ENCODE measurements at places on chromosomes 5 and 9.

DNA sequence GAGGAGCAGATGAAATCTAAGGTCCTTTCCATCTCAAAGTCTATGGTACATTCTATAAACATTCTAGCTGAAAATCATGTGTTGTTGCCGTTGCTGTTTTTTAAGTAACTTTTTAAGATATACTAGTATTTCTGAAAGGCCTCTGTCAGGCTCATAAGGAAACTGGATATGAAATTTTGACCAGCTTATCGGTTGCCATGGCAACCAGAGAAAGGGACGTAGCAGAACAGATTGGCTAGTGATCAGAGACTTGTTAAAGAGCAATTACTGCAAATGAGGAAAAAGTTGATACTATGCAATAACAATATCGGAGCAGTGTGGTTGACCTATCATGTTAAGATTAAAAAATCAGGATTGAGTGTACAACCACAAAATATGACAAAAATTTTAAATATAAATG, 57.0 kb upstream of the RNF180 start:
- DNase-seq: no peak

GRCh38 chr5:180284149-180284548, 7.7 kb downstream of the MAPK9 start:
- no peak for DNase-seq

- no peak for DNase-seq
Measured at GRCh38 chr5:3126639-3127038, 375.2 kb upstream of the IRX2 start.

DNA sequence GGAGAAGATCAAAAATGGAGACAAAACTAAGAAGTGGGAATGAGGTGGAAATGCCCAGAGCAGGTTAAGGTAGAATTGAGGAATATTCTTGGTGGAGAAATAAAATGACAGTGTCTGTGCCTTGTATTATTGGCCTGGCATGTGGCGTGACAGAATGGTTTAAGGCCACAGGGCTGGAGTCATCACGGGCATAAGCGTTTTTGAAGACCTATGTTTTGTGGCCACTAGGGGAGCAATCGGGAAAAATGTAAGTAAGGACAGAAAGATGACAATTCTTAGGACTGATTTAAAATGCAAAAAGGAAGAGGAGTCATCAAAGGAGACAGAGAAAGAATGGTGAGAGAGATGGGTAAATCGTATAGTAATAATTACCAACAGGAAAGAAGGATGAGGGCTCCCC, 72.2 kb upstream of the EPB41L4A start:
- no peak for DNase-seq

- DNase-seq: peak; percentile 26
Measured at GRCh38 chr5:149549461-149550267, 1.6 kb downstream of the CSNK1A1 start.

GRCh38 chr9:4325113-4325512, 25.2 kb upstream of the GLIS3 start:
- DNase-seq: no peak
